ENCODE measurements at places on chromosomes 4 and X.

- no peak for DNase-seq
These were observed 85.0 kb downstream of the HPGD start for GRCh38 chr4:174437324-174437723.

DNA sequence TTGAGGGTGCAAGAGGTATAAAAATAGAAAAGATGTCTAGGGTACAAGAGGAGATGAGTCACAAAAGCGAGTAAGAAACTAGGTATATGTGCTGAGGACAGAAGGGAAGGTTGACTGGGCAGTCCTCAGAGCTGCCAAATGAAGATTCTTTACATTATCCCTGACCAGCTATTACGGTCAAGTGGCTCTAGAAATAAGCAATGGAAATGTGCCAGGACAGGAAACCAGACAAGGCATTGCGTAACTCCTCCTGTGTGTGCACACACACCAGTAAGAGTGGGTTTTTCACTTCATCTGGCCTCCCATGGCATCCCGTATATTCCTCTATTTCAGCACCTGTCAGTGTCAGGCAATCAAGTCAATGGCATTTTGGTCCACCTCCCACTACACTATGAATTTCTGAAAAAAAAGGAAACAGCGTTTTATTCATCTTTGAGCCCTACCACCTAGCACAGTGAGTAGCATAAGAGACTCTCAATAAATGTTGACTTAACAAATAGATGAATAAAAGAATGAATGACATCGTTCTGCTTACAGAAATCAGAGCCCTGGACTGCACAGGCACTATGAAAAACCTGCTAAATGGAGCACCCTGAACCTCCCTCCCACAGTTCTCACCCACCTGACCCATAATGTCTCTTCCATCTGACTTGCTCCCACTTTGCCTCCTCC, 62.6 kb upstream of the KLF3 start:
- no peak for DNase-seq

DNA sequence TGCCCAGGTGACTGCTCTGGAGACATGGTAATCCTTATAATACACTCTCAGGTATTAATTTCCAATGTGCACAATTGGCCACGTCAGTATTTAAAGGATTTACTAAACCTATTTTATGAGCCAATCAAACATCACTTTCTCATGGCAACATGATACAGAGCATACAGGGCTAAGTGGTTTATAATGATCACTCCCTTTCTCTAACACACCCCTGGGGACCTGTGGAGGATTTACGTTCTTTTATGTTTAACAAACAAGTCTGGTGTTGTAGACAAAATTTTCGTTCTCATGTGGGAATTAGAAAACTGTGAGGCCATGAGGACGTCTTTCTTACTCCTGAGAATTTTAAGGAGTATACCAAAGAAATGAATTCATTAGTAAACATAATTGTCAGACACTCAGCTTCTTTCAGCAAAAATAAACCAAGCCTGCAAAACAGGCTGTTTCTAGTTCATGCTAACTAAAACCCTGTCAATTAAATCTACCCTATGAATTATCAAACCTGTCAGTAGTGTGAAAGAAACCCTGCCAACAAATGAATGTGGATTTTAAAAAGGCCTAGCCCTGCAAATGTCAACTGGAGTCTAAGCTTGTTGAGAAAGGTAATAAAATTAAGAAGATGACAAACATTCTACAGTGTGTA, 155.8 kb downstream of the PDGFC start:
- no peak for DNase-seq

DNA sequence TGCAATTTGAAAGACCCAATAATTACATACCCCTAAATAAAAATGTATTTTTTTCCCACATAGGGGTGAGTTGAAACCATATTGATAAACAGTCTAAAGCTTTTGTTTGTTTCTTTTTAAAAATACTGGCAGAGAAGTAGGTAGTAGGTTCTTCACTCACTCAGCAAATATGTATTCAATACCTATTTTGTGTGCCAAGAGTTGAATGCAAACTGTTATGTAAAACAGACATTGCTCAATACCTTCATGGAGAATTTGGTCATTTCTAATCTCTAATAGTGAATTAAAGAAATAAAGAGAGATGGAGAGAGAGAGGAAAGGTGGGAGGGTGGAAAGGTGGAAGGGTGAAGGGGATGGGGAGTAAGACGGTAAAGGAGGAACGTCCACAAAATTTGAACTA, 589.9 kb upstream of the GNPDA2 start:
- DNase-seq: no peak

DNA sequence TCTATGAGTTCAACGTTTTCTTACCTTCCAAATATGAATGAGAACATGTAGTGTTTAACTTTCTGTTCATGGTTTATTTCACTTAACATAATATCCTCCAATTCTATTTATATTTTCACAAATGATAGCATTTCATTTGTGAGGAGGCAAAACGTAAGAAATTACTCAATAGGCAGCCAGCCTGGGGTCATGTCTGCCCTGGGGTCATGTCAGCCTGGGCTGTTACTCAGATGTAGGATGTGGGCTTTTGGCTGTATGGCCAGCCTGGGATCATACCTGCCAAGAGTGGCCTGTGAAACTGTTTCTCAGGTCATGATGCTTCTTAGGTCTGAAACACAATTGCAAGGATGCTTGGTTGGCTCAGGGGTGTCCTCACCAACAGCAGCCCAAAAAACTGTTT, 187.0 kb downstream of the FBXO8 start:
- no peak for DNase-seq

DNA sequence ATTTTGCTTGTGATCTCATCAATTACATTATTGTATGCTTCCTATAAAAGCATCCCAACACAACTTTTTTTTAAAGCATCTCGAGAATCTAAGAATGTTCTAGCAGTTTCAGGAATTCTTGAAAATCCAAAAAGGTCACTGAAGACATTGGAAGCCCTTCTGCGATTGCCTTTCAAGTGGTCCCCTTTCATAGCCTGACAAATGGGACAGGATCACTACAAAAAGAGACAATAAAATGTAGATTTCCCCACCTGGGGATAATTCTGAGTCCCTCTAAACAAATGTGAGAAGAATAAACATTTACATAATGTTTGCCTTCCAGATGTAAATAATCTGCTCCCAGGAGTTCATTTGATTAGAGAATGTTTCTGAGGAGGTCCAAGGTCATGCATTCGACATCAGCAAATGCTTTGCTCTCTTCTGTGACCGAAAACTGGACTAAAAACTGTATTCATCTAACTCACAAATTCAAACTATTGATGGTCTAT, 116.0 kb downstream of the COL25A1 start:
- no peak for DNase-seq

DNA sequence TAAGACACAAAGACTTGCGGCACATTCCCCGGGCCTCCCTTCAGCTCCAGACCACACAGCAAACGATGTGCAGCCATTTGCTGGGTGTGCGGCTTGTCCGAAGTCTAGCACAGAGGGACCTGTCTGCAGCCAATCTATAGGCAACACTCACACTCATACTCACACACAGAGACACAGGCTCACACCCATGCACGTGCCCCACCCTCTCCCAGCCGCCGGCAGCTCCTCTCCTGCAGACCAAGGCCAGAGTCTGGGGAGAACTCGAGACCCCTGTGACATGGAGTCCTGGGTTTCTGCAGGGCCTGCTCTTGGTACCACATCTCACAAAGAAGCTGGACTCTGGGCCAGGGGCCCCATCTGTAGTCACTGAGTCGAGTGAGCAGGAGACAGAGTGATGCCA, 245.4 kb upstream of the PSAPL1 start:
- no peak for DNase-seq
